NCI-H187 treated with DMSO at 0.1 percent for 48 hours (cell line): ENCODE measurements at places on chromosomes 2 and 18.

GRCh38 chr2:180730976-180731375 lies 249.4 kb upstream of the UBE2E3 start:
- DNase-seq = no peak

DNA sequence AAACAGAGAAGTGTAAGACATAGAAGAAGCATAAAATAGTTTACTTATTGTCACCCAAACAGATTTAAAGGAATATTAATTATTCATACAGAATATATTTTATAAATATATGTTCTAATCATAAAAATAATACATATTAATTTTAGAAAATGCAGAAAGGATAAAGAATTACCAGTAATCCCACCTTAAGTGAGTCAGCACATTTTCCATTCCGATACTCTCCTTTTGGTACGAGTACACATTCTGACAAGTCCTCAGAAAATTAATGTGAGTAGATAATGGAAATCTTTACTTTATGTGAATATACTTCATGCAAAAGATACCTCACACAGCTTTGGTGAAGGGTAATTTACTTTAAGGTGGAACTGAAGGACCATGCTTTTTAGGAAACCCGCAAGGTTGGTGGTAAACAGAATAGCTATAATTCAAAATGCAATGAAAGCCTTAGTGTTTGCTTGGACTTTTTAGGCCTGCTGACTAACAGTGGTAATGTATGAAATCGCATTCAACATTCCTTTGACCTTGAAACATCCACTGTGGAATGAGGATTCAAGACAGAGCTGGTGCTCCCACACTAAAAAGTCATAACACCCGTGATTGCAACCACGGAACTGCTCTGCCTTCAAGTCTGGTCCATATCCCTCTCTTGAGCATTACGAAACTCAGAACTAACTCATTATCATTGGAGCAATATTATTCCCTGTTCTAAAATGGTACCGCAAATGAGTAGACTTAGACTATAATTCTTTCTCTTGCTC lies 28.1 kb upstream of the HTR2B start:
- no peak for DNase-seq

DNA sequence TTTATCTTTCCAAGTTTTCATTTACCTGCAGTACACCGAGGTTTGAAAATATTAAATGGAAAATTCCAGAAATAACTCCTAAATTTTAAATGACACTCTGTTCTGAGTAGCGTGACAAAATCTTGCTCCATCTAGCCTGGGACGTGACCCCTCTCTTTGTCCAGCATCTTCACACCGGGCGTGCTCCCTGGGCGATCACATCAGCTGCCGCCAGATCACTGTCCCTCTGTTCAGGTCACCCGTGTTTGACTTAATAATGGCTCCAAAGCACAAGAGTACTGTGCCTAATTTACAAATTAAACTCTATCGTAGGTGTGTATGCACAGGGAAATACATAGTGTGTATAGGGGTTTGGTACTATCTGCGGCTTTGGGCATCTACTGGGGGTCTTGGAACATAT lies 6.1 kb upstream of the TMEM185B start:
- no peak for DNase-seq

- DNase-seq = no peak
Observed at GRCh38 chr2:145102706-145103105, 582.8 kb upstream of the ZEB2 start.

DNA sequence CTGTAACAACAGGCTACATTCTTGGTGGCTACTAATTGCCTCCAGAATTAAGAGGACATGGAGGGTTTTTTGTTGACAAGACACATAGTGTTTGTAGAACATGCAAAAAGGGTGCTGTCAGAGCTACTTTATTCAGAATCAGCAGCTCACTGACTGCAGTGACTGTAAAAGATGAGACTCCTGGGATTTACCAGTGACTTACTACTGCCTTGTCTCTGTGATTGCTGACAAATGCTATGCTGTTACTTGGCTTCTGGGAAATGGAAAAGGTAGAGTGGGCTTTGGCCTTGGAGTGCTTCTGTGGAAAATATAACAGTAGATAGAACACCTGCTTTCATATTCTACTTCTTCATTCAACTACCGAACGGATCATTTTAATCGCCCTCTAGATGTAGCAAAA lies 47.8 kb downstream of the GREB1L start:
- no peak for DNase-seq

GRCh38 chr18:46174342-46175041 lies 70.3 kb downstream of the HAUS1 start:
- DNase-seq = no peak

DNA sequence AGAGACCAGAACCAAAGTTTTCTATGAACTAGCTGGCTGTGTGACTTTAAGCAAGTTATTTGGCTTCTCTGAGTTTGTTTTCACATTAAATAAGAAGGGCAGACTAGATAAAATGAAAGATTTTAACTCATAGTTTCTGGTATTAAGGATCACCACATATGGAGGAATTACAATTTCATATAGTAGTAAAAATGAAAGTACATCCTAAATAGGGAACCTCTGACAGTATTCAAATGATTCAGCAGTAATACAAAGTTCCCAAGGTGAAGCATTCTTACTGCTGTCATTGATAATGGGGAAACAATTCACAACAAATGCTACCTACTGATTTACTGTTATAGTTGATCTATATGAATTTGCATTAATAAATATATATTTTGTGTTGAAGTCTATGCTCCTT lies 170.3 kb upstream of the VRK2 start:
- no peak for DNase-seq
